ENCODE measurements at places on chromosomes 11 and 22.
A peak's percentile ranks its signal among the peaks of the same experiment; 100 is the strongest.

- no peak for DNase-seq
Observed at GRCh38 chr11:113730887-113731726, 25.0 kb upstream of the TMPRSS5 start.

GRCh38 chr22:47691152-47691895, 928.9 kb downstream of the TBC1D22A start:
- DNase-seq = no peak

- no peak for DNase-seq
Observed at GRCh38 chr22:37059876-37060449, 8.4 kb downstream of the KCTD17 start.

DNA sequence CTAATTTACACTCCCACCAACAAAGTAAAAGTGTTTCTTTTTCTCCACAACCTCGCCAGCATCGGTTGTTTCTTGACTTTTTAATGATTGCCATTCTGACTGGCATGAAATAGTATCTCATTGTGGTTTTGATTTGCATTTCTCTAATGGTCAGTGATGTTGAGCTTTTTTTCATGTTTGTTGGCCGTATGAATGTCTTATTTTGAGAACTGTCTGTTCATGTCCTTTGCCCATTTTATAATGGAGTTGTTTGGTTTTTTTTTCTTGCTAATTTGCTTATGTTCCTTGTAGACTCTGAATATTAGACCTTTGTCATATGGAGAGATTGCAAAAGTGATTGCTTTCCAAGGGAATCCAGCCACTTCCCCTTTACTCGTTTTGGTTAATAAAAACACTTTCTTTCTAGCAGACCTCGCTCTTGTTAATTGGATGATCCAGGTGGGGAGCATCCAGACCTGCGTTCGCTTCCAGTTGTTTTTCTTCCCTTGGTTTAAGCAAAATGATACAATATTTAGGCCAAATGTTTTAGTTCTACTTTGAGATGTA, 17.1 kb upstream of the APOL4 start:
- no peak for DNase-seq

- DNase-seq = no peak
Observed at GRCh38 chr11:128161994-128162393, 425.4 kb downstream of the ETS1 start.

DNA sequence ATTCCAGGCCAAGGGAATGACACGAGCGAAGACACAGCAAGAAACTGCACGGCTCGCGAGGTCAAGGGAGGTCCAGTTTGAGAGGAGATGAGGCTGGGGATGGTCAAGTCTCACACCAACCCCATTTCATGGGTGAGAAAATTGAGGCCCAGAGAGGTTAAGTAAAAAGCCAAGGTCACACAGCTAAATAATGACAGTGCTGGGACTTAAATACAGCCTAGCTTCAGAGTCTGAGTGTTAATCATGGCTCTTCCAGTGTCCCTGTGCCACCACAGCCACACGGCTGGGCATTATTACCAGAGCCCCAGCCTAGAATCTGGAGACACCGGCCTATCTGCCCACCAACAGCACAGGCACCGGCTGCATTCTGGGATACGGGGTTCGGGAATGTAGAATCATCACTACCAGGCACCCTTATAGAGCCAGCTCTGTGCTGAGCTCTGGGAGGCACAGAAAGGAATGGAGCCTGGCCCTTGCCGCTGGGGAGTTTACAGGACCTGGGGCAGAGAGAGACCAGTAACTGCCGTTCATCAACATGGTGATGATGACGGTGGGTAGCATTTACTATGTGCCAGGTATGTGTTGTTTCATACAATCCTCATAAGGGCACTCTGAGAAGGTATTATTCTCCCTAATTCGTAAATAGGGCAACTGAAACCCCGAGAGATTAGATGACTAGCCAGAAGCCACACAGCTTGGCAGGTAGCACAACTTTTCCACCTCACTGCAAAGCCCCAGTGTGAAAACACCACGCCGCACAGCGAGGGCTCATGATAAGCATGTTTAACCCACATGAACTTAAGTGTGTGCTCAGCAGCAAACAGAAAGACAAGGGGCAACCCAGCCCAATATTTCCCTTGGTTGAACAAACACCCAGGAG, 51.8 kb downstream of the CD6 start:
- peak; percentile 68 for DNase-seq

DNA sequence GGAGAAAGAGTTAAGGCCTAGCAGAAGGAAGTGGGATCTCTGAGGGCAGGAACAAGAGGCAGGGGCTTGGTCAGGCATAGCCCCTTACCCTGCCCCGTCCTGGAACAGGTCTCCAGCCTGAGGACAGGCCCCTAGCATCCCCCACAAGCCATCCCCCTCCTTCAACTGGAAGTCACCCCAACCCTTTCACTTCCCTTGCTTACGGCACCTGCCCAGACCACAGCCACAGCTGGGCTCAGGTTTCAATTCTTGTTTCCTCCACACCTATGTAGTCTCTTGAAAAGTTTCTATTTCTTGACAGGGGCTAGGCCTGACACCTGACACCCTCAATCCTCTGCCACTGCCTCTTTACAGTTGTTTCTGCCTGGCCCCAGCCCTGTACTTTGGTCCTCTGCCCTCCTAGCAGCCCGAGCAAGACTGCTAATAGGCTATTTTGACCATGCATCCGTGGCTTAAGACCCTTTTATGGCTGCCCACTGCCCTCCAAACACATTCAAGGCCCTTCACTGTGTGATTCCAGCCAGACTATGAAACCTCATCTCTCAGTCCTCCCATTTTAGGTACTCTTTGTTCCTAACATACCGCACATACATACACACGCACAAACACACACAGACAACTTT, 10.9 kb upstream of the FCHSD2 start:
- peak; percentile 43 for DNase-seq

- DNase-seq = no peak
Observed at GRCh38 chr22:49177666-49178065, 650.0 kb downstream of the BRD1 start.

DNA sequence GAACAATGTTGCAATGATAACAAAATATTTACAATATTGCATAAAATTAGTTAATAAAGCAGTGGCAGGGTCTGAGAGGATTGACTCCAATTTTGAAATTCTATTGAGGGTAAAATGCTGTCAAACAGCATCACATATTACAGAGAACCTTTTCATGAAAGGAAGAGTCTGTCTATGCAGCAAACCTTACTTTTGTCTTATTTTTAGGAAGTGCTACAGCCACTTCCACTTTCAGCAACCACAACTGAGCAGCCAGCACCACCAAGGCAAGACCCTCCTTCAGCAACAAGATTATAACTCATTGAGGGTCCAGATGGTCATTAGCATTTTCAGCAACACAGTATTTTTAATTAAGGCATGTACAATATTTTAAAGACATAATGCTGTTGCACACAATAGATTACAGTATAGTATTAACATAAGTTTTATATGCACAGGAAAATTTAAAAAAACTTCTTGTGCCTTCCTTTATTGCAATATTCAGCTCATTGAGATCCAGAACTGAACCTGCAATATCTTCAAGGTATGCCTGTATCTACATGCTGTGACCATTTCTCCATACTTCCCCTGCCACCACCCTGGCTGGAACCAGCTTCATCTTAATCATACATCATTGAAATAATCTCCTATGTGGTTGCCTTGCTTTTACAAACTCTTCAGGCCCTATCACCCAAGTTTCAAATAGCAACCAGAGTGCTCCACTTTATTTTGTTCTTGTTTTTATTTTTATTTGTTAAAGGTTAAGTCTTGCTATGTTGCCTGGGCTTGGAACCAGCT, 711.2 kb downstream of the KCNA4 start:
- DNase-seq = no peak

GRCh38 chr11:72436661-72437060, 2.3 kb upstream of the CLPB start:
- no peak for DNase-seq

DNA sequence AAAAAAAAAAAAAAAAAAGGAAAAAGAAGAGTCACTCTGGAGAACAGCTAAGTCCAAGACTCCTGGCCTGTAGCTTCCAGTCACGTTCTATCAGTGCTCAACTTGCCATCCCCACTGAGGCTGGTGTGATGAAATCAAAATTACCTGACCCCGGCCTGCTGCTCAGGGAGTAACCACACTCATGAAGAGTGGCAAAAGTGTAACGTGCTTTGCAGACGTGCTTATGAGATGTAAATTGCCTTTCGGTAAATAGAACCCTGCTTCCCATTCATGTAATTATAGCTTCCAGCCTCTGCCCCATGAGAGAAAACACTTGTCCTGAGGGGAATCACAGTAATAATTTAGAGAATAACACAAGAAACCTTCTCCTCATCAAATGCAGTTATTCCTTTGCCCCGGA, 28.2 kb upstream of the CHKA start:
- no peak for DNase-seq

GRCh38 chr11:71402878-71403277, 45.3 kb downstream of the DHCR7 start:
- DNase-seq = no peak

GRCh38 chr11:65546217-65546958, 11.8 kb downstream of the LTBP3 start:
- DNase-seq = peak; percentile 99

GRCh38 chr22:40263191-40263590, 83.1 kb upstream of the ADSL start:
- no peak for DNase-seq

GRCh38 chr22:25057013-25057881, 104.7 kb downstream of the KIAA1671 start:
- DNase-seq = peak; percentile 62

- no peak for DNase-seq
Observed at GRCh38 chr11:41005986-41006385, 453.5 kb downstream of the LRRC4C start.

- no peak for DNase-seq
Observed at GRCh38 chr11:98568013-98568412, 452.7 kb upstream of the CNTN5 start.

DNA sequence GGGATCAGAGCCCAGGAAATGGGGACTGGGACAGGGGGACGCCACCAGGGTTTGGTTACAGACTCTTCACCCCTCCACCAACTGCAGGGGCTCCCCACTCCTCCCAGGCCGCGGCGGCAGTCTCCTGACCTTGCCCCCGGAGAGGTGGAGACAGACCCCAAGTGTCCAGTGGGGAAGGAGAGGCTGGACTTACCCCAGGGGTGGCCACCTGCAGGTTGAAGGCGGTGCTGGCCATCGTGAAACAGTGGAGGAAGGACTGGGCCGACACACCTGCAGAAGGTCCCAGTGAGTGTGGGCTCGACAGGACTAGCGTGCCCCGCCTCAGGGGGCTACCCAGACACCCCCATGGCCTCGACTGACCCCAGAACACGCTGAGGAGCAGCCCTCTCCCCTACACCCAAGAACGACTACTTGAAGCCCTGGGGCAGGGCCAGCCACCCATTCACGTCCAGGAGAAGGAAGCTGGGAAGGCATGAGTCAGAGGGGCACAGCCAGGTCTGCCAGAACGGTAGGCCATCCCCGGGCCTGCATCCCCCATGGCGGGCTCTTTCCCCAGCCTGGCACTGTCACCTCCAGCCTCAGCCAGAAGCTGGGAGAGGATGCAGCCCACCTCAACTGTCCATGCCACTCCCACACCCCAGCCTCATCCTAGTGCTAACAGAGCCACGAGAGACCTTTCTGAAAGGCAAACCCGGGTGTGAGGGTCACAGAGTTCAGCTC, 2.3 kb downstream of the GATD1 start:
- no peak for DNase-seq

DNA sequence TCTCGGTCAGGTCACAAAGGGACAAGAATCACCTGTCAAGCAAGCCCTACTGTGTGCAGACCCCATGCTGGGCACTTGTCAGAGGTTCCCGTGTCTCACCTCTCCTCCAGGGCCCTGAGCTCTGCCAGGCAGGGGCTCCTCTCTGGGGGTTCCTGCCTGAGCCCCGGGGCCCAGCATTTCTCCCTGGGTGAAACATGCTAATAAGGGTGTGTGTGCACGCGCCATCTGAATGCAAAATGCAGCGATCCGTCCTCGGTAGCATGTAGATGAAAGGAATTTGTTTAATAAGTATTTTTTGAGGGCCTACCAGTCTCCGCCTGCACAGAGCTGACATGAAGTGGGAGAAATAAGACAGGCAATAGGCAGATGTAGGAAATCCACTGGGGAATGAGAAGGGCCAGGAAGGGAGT, 5.8 kb downstream of the ELFN2 start:
- DNase-seq = no peak

DNA sequence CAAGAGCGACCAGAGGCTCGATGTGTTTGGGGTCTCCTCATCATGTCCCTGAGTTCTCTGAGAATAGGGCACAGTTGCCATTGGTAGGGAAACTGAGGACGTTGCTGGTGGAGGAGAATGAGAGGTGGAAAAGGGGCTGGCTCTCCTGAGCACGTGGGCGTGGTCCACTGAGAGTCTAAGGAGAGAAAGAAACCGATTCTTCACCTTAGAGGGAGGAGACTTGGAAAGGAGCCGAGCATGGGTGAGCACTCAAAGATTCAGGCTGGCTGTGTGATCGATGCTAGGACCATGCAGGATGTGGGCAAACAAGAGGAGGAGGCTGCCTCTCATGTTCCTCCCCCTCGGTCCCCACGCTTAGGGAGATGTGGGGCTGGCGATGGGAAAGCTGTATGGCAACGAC, 19.8 kb upstream of the TLCD5 start:
- no peak for DNase-seq

DNA sequence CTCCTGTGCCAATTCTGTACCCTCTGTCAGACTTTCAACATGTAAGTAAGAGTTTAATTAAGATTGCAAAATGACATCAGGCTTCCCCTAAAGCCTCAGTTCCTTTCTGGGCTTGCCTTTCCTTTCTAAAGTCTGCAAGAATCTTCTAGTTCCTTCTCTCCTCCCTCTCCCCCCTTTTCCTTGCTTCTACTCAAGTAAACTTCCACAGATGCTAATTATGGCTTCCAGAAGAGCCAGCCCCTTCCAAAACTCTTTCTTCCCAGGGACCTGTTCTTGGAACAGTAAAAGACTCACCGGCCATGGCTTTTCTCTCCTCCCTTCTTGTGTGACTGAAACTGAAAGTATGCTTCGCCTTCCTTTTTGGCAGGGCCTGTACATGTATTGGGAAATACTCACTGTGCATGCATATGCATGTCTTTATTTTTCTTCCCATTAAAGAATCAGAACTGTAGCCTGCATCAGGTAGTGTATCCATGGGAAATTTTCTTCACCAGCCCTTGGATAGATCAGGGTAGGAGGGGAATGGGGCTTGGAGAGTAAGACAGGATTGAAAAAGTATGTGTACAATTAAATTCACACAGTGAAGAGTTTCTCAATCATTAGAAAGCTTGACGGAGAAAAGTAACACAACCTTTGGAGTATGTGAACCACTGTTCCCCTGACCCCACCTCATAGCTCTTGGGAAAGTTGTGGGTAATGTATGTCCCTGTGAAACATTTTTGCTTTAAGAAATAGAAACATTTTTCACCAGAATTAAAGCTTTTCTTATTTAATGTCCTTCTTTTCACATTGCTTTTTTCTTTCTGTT, at the start of gene CASP1:
TSS of gene CASP1 (minus strand) at position 332 of the 808 bp plus-strand sequence. CDS start at position 301, 31 bp downstream.
- DNase-seq = peak; percentile 3

- no peak for DNase-seq
Observed at GRCh38 chr11:44661311-44661717, 65.4 kb upstream of the TSPAN18 start.

GRCh38 chr11:27991736-27992135, 116.2 kb downstream of the KIF18A start:
- DNase-seq = no peak
